ENCODE measurements at places on chromosomes 2 and 18. TPM values are rescaled to one million over a fixed set of nuclear protein-coding genes. Genes with fewer than 3 reads are reported as not detected.

DNA sequence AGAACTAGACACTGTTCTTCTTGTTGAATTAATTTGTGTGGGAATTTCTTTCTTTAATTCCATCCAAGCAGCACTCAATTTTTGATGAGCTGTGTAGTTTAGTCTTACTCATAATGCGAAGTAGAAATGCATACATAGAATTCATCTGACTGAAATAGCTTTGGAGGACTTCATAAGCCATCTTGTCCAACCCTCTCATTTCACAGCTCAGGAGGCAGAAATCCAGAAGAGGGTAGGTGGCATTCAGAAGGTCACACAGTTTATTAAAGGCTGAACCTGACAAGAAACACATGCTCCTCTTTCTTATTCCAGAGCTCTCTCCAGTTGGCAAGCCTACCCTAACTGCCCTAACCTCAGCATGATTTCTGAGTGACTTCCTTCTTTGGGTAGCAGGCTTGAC is 169.2 kb upstream of the NOSTRIN start:
- H3K27ac ChIP-seq: peak overlapping the region; percentile 90
- H3K4me3 ChIP-seq: no peak overlapping the region
- DNase-seq: no peak
- peaks cover 60% of the 10 kb centered on the region for H3K4me1 ChIP-seq
- no peaks in the 10 kb centered on the region for H3K36me3 ChIP-seq
- H3K27me3 ChIP-seq: no peaks in the 10 kb centered on the region

DNA sequence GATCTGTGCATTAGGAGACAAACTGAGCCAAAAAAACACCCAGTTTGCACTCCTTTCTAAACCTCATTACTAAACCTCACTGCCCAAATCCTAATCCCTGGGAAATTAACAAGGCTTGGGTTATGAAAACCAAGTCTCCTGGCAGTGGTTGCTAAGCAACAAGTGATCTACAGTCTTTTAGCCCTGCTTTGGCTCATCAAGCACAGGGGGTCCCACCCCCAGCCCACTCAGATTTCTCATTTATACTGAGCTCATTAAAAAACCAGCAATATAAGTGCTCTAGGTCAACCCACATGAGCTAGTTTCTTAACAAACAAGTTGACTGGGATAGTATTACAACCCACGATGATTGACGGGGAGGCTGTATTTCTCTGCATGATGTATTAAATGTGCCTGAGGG is 18.4 kb downstream of the DNER start:
- no peak overlapping the region for H3K27ac ChIP-seq
- no peaks in the 10 kb centered on the region for H3K36me3 ChIP-seq
- DNase-seq: no peak
- H3K27me3 ChIP-seq: peaks cover 21% of the 10 kb centered on the region

GRCh38 chr2:172172513-172173173 is 69.9 kb upstream of the DLX2 start:
- peak; percentile 71 for DNase-seq
- H3K4me3 ChIP-seq: peak overlapping the region; percentile 71
- peaks cover 14% of the 10 kb centered on the region for H3K27me3 ChIP-seq
- peaks cover 12% of the 10 kb centered on the region for H3K4me1 ChIP-seq

The RESP18 gene
- not detected for total RNA-seq
